ENCODE measurements at places on chromosomes 16 and 17.

GRCh38 chr17:81066072-81066471 lies 31.1 kb downstream of the BAIAP2 start:
- DNase-seq: no peak

DNA sequence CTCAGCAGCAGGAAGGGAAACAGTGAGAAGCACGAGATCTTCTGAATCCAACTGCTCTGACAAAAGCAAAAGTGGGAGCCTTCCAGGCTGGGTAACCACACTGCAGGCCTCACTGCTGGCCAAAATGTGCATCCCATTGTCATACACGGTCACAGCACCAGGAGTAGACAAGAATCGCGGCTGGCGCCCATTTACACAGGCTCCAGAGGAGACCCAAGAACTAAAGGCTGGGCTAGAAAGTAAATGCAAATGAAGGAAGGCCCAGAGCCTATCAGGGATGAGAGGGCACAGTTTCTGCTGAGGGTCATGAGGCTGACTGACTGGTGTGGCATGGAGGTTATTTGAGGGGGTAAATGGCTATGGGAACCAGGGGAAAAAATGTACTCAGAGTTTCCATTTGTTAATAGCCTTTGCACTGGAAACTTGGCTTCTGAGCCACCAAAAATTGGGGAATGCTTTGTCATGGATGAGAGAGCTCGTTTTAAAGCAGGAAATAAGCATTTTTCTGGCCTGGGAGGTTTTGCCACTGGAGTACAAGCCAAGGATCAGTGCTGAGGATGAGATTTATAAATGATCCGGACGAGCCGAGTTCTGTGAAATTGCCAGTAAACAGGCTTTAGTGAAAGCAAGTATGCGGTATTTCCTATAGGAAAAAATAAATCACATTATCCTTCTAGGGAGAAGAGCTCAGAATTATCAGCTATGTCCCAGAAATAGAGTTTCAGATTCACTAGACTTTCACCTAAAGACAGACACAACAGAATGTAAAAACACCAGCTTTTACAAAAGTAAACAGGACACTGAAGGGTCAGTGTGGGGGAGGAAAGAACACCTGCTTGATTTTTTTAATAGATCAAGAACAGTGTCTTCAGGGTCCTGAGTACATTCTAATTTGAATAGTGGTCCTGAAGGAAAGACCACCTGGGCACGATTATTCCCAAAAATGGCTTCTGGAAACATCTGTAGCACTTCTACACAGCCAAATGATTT lies 66.9 kb upstream of the GSG1L start:
- DNase-seq: no peak

GRCh38 chr17:81869221-81870130 lies 1.7 kb downstream of the ARHGDIA start:
- no peak for DNase-seq

DNA sequence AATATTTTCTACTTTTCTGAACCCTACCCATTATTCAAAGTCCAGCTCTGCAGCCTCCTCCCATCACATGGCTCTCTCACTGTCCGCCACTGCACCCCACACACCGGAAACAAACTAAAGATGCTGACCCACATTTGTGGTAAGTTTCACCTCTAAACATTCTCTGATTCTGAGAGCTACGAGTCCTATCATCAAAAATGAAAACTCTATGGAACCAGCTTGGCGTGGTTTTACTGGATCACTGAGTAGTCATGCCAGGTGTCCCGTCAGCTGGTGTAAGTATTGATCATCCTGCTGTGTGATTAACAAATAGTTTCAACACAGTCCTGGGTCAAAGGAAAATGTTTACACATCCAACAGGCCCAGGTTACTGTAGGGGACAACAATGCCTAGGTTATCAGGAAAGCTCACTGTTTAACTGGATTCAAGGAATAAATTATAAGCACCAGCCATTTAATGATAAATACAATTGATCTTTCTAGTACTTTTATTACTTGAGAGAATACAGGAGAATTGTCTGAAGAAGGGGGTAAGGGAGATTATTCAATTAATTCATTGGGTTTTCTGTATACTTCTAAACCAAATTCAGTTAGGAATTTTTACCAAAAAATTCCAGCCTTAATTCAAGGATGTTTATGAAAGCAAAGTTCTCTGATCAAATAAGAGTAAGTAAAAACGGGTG lies 33.9 kb downstream of the CYTH1 start:
- DNase-seq: no peak

DNA sequence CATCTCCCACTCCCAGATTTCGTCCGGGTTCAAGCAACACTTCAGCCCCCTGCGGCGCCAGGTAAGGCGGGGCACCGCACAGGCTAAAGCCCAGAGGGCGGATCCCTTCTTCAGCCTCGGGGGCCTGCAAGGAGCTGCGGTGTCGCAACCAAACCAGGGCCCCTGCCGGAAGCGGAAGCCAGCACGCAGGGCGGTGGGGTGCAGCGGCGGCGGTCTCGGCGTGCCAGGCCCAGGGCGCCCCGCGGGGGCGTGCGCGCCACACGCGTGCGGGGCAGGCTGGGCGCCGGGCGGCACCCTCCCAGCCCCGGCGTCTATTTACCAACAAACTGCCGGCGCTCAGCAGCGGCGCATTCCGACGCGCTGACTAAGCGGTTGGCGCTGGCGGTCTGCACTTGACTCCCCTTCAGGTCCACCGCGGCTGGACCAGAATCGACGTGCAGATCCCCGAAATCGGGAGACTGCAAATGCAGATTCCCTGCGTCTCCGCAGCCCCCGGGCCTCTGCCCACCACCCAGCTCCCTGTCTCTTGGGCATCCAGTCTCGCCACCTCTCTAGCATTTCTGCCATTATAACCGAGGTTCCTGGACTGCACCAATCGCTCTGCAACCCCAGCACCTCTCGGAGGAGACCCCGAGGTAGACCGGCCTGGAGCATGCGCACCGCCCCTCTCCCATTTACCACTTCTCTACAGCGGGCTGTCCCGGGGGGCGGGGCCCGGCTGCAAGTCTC lies 421 bp upstream of the DLX4 start:
- DNase-seq: peak; percentile 82

DNA sequence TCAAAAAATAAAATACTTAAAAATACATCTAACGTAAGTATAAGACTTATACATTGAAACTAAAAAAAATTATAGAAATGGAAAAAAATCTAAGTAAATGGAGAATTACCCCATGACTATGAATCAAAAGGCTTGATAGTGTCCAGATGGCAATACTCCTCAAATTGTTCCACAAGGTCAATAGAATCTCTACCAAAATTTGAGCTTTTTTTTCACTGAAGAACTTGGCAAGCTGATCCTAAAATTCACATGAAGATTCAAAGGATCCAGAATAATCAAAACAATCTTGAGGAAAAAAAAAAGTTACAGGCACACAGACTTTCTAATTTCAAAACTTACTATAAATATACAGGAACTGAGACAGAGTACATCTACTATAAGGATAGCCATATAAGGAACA lies 448.4 kb upstream of the CDH11 start:
- DNase-seq: no peak

- peak; percentile 31 for DNase-seq
These were observed at the start of gene MED13 for GRCh38 chr17:62064791-62065563. Gene MED13 (minus strand): TSS chr17:62065278. CDS start chr17:62065205, 73 bp downstream.

DNA sequence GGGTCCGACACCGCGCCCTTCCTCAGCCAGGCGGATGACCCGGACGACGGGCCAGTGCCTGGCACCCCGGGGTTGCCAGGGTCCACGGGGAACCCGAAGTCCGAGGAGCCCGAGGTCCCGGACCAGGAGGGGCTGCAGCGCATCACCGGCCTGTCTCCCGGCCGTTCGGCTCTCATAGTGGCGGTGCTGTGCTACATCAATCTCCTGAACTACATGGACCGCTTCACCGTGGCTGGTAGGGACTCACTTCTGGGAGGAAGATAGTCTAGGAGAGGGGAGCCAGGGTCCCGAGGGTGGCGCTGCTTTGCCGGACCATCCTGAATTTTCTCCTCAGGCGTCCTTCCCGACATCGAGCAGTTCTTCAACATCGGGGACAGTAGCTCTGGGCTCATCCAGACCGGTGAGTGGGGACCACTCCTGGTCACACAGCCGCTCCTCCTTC lies 601 bp downstream of the SPNS1 start:
- no peak for DNase-seq

DNA sequence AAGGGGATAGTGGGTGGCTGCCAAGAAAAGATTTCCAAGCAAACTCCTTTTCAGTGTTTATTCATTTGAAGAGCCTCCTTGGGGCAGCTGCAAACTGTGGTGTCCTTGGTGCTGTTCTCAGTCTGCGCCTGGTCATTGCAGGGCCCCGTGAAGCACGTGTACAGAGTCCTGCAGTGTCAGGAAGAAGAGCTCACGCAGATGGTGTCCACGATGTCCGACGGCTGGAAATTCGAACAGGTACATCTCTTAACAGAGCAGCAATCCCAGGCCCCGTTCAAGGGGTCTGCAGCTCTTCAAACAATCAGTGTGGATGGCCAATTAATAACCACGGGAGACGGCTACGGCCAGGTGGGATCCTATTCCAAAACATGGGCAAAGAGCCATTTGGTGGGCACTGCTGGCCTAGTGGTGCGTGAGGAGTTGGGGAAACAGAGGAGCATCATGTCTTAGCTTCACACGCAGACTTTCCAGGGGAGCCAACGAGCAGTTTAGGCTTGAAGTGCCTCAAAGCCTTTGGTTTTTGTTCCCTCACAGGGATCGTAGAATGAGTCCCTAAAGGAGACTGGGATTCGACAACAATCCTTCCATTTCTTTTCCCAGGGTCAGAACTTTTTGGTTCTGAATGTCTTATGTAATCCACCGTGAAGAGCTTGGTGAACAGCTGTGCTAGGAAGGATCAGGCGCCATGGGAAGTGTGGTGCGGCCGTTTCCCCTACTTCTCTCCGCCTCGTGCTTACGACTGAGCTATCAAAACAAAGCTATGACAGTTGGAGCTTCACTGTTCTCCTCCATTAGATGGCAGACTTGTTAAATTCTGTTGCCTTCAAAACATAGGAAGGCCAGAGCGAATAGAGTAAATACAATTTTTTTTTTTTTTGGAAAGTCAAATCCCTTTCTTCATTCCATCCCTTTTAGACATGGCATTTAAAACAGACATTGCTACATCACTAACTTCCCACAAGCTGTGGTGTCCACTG lies 12.6 kb downstream of the KCTD2 start:
- DNase-seq: no peak

GRCh38 chr16:68512183-68512582 lies 26.9 kb upstream of the ZFP90 start:
- DNase-seq: no peak

DNA sequence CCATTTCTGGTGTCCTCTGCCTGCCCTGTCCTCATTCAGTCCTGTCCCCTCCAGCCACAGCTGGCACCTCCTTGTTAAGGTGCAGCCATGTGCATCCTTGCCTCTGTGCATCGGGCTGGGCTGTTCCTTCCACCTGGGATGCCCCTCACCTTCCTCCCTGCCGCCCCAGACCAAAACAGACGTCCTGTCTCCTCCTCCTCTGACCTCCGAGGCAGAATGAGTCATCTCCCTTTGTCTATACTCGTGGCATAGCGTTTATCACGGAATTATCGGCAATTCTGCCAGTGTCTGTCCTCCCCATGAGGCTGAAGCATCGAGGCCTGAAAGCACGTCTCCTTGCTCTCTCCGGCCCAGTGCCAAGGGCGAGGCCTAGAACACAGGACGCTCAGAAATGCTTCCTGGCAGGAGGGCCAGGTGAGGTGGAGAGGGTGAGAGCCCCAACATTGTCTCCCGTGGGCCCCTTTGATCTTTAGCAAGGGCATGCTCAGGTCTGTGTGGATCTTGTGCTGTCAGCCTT lies 4.6 kb downstream of the RAI1 start:
- no peak for DNase-seq

- DNase-seq: no peak
These were observed 73.1 kb downstream of the WNT3 start for GRCh38 chr17:46745376-46745775.

DNA sequence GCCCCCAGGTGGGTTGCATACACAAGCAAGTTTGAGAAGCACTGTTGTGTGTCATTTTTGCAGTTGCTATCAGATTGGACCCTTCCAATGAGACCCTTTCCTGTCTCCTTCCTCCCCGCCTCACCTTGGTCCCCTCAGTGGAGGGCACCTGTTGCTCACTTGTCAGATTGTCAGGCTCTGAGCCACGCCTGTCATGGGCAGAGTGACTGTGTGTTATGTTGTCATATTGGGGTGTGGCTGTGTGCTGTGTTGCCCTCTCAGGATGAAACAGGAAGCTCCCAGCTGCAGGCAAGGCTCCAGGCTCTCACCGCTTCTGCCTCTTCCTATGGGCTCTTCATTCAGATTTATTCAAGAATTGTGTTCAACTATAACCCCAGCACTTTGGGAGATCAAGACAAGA lies 302.9 kb downstream of the CPPED1 start:
- no peak for DNase-seq

DNA sequence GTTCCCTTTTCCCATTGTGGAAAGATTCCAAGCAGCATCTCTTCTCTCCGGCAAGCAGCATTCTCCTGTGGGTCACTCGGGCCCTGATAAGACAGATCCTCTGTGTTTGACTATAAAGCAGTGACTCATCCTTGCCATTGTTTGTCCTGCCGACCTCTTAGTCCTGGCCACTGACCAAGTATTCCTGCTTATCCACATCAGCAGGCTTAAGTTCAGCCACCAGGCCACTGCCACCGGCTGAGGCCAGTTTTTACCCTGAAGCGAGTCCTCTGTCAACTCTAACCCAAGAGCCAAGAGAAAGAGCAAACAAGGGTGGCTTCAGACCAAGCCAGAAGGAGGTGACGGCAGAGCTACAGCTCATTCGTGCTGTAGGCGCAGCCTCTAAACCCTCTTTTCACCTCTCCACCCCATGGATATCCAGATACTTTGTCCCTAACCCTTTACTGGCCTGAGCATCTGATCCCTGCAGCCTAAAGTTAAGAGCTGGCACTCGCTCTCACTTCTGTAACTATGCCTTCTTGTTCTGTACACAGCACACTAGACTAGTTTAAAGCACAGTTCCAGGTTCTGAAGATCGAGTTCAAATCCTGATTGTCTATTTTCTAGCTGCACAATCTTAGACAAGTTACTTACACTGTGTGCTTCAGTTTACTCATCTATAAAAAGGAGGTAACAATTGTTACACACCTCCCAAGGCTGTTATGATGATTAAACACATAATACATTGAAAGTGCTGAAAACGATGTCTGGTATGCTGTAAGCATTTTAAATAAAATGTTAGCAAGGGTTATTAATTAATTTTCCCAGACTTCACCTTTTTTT lies 31.0 kb downstream of the SOX9 start:
- no peak for DNase-seq

DNA sequence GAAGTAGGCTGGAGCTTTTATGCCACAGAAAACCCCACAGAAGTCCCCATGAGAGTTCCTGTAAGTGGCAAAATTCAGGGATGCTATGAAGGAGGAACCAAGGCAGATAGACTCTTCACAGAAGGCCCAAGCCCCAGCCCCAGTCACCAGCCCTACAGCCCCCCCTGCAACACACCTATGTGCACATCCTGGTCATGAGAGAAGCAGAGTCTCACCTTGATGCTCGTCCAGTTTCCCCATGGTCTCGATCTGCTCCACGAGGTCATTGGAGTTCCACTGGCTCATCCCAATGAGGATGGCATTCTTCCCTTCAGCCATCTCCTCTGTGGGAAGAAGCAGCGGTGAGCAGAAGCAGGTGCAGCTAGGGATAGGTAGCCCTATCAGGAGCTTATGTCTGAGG lies 31.2 kb downstream of the PITPNM3 start:
- DNase-seq: no peak

Measured in GM12891 (cell line).